PC-9 (cell line): ENCODE measurements at places on chromosomes 16 and 17. TPM values are rescaled to one million over a fixed set of nuclear protein-coding genes. Genes with fewer than 3 reads are reported as not detected.
A peak's percentile ranks its signal among the peaks of the same experiment; 100 is the strongest.

Gene HP
- total RNA-seq = not detected in 2 replicates

Gene MMP2
- 0.50 and 1.6 TPM in 2 replicates for total RNA-seq

- no peak for DNase-seq
These were observed 73.3 kb downstream of the XYLT1 start for GRCh38 chr16:17397499-17397891.

Gene SLC25A39
- total RNA-seq = 164 and 204 TPM in 2 replicates

DNA sequence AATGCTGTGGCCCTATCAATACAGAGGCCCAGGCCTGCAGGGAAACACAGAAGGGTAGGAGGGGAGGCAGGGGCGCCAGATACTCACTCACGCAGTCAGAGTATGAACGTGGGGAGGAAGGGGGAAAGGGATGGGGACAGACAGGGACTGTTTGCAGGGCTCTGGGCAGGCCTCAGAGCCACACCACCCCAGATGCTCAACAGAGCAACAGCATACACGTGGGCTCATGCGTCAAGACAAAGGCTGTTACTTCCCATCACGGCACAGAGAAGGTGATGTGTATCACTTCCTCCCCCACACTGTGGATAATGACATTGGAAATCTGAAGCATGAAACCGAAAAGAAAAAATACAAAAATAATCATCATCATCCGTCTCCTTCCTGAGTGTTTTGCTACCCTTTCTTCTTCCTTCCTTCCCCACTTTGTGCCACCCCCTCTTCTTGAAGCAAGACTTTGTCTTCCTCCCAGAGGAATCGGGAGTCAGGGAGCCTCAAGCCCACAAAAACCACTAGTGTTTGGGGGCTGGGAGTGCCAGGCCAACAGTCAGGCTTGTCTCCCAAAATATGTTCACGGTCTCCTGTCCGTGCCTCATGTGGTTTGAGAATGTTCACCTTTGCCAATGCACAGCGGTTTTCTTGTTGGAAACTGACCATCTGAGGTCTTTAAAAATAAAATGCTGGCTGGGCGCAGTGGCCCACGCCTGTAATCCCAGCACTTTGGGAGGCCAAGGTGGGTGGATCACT, 20.1 kb downstream of the SLC39A11 start:
- DNase-seq = no peak

GRCh38 chr17:81577278-81578000, 25.3 kb upstream of the FAAP100 start:
- DNase-seq = no peak

GRCh38 chr17:56902348-56902747, 11.5 kb downstream of the TRIM25 start:
- no peak for DNase-seq

DNA sequence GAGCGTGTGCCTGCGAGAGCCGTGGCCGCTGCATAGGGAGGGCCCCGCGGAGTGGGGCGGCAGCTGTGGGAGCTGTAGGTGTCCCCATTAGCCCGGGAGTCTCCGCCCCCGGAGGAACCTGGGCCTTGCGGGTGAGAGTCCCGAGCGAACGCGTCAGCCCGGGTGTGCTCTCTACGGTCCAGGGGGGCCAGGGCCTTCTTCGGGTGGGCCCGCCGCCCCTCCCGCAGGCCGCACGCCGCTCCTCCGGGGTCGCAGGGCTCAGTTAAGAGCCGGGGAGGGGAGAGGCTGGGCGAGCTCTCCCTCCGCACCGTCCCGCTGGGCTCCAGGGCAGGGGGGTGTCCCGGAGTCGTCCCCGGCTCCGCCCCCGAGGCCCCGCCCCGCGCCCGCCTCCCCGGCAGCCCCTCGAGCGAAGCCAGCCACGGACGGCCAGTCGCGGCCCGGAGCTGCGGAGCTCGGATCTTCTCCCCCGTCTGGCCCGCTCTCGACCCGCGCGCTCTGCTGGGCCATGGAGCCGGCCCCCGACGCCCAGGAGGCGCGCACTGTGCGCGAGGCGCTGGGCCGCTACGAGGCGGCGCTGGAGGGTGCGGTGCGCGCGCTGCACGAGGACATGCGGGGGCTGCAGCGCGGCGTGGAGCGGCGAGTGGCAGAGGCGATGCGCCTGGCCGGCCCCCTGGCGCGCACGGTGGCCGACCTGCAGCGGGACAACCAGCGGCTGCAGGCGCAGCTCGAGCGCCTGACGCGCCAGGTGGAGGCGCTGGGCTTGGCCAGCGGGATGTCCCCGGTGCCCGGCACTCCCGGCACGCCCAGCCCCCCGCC, at the start of gene SMTNL2:
SMTNL2 (plus strand) TSS at position 429 of the 816 bp plus-strand sequence; CDS start at position 506, 77 bp downstream.
- no peak for DNase-seq

- peak; percentile 74 for DNase-seq
These were observed 29.4 kb downstream of the CACNA1H start for GRCh38 chr16:1182316-1182671.

DNA sequence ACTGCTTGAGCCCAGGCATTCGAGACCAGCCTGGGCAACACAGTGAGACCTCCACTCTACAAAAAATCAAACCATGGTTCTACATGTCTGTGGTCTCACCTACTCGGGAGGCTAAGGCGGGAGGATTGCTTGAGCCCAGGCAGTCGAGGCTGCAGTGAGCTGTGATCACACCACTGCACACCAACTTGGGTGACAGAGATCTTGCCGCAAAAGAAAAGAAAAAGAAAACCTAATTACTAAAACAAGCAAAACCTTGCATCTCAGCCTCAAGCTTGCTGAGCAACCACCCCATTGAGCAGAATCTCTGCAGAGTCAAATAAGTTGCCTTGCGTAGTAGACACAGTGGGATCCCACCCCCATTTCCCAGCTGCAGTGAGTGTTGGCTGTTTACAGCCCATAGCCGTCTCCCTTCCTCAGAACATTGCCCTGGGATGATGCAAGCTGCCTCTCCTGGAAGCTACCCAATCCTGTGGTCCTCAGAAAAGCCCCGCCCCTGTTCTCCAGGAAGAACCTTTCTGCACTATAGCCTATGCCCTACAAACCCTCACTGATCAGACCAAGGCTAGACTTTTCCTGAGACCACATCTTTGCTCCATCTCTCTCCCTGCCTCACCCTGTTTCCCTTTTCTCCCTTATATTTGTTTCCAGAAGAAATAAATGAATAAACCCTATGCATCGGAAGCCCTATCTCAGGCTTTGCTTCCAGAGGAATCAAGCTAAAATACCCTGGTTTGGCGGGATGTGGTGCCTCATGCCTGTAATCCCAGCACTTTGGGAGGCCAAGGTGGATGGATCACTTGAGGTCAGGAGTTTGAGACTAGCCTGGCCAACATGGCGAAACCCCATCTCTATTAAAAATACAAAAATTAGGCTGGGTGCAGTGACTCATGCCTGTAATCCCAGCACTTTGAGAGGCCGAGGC, 16.7 kb upstream of the ERN2 start:
- peak; percentile 55 for DNase-seq

- DNase-seq = no peak
These were observed 32.1 kb upstream of the CDH3 start for GRCh38 chr16:68612996-68613395.

Gene IFI35
- 19.7 and 22.1 TPM in 2 replicates for total RNA-seq

Gene CCL15
- total RNA-seq = not detected in 2 replicates
